H7 (cell line): ENCODE measurements at places on chromosomes 5 and 9. TPM values are rescaled to one million over a fixed set of nuclear protein-coding genes. Genes with fewer than 3 reads are reported as not detected.

Gene HMMR
- total RNA-seq = 65.2 and 91.2 TPM in 2 replicates

Gene PCDHA9
- total RNA-seq = 0.03 TPM in 1 of 2 replicates, not detected in the other

GRCh38 chr5:181168595-181169118 lies 21.3 kb downstream of the OR2V2 start:
- DNase-seq = no peak

- DNase-seq = no peak
Observed at GRCh38 chr5:32842813-32843530, 131.9 kb downstream of the NPR3 start.

DNA sequence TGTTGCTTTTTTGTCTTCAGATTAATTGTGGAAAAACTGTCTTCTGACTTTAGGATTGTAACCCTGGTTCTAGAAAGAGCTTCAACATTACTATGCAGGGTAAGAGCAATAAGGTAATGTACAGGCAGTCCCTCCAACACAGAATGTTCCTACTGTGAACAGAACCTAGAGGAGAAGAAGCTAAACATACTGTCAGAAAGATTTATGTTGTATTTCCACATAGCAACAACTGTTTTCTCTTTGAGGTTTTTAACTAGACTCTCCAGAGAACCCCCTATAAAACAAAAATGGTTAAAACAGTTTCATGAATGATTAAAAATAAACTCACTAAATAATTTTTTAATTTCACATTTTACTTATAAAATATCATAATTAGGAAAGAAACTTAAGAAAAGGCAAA lies 64.3 kb upstream of the NAA35 start:
- DNase-seq = no peak

Gene GABRP
- total RNA-seq = 2.1 and 2.2 TPM in 2 replicates

DNA sequence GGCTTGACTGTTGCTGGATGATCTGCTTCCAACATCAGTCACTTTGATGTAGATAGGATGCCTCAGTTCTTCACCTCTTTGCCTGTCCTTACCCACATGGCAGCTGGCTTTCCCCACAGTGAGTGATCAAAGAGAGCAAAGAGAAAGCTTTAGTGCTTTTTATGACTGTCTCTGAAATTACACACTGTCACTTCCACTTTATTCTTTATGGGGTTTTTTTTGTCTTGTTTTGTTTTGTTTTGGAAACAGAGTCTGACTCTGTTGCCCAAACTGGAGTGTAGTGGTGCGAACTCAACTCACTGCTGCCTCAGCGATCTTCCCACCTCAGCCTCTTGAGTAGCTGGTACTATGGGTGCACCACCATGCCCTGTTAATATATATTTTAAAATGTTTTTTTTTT lies 32.4 kb upstream of the C5orf24 start:
- no peak for DNase-seq

Gene CHSY3
- 0.55 and 1.1 TPM in 2 replicates for total RNA-seq

- no peak for DNase-seq
Observed at GRCh38 chr5:41878643-41879478, 8.6 kb upstream of the OXCT1 start.

- DNase-seq = no peak
Observed at GRCh38 chr9:98875536-98875935, 68.1 kb downstream of the GALNT12 start.
